ENCODE measurements at places on chromosomes 4 and X.

- no peak for DNase-seq
These were observed 512 bp upstream of the TMEM131L start for GRCh38 chr4:153465615-153466080.

DNA sequence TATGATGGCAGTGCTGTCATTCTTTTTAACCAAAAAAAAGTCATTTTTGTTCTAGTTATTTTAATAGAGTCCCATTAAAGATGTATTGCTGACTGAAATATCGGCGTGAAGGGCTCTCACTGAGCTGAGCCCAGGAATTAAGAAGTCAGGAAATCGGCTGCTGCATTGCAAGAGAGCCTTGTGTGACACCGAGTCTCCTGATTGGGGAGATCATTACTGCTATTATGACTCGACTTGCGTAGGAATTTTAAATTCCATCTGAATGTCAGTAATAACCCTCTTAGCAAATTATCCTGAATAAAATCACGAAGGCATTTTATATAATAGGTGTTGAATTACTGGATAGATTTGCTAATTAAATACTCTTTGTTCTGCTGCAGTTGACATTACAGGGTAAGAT is 111.5 kb downstream of the POLA1 start:
- no peak for DNase-seq

- DNase-seq = no peak
These were observed 161.2 kb upstream of the FRG1 start for GRCh38 chr4:189779281-189779980.

DNA sequence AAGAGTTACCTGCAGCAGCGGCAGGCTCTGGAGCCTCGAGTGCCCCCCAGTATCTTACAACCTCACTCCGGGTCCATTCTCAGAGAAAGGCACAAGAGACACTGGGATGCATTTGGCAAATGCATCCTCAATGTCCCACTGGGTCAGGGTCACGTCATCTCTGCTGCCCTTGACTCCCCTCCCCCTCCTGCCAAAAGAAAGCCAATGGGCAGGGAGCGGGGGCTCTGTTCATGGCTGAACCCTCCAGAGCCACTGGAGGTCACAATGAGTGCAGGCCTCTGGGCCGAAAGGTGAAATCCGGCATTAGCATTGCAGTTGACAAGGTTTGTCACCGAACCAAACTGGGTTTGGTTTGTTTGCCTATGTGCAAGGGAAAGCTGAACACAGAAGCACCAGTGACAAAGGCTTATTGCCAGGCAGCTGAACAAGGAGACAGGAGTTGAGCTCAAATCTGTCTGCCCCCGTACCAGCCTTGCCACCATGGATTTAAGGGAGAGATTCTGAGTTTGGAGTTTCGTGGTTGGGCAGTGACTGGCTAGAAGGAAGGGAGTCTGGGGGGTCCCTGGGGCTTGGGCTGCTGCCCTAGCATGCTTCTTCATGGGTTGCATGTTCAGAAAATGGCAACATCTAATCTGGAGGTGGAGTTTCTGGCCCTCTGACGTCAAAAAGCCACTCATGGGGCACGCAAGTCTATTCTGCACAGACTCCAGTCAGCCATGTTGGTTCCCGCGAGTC is 64.3 kb downstream of the HTRA3 start:
- no peak for DNase-seq

DNA sequence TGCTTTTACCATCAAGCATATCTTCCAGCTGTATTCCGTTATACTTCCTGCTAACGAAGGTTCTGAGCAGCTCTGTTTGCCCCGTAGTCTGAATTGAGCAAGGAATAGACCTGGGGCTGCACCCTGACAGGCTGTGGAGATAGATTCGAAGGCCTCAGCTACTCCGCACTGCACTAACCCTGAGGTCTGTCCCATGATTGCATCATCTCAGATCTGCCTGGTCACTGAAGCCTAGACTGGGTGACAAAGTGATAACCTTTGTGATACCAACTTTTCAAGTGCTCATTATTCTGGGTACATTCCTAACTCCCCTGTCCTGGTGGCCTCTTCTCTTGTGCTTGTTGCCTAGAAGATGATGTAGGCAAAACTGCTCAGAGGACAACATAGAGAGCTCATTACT is 29.9 kb upstream of the PGRMC1 start:
- no peak for DNase-seq

- DNase-seq = no peak
These were observed 12.8 kb upstream of the XIAP start for GRCh38 chrX:123847056-123847455.

DNA sequence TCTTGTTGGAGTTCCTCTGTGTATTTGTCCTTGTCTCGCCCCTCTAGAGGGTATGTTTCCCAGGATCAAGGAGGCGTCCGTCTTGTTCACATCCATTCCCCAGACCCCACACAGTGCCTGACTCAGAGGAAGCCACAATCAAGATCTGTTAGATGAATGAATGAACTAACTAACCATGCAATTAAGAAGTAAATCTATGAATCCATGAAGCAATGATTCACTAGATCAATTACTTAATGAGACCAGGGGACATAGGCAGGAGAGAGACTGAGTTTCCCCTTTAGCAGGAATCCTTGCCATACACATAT is 11.9 kb downstream of the BLOC1S4 start:
- DNase-seq = no peak

- DNase-seq = no peak
These were observed 52.9 kb downstream of the MAP7D2 start for GRCh38 chrX:20063716-20064351.

DNA sequence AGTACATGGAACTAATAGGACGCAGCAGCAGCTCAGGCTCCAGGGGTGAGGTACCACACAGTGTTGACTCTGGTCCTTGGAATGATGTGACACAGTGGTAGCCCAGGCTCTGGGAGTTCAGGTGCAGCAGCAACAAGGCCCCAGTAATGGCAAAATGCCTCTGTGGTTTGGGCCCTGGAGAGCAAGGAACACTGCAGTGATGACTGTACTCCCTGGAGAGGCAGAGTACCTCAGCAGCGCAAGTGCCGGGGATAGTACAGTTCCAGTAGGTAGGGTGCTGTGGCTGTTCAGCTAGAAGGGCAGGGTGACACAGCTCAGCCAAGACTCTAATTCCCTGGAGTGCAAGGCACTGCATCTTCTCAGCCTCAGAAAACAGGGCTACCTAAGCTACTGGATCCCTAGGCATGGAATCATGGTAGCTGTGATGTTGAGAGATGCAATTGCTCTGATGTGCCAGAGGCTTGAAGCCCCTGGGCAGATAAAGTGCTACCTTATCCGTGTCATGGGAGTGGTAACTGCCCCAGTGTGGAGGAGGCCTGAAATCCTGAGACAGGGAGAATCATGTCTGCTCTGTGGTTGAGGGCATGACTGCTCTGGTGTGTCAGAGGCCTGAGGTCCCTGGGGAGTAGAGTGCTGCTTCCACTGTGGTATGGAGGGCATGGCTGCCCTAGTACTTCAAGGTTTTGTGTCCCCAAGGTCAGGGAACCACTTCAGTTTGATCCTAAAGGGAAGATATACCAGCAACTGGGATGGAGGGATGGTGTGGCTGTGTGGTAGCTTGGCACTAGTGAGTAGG is 55.2 kb downstream of the AREG start:
- no peak for DNase-seq

- no peak for DNase-seq
These were observed 5.0 kb downstream of the IRAK1 start for GRCh38 chrX:154014429-154015380.

- no peak for DNase-seq
These were observed 237.0 kb downstream of the MGST2 start for GRCh38 chr4:139902321-139903320.

DNA sequence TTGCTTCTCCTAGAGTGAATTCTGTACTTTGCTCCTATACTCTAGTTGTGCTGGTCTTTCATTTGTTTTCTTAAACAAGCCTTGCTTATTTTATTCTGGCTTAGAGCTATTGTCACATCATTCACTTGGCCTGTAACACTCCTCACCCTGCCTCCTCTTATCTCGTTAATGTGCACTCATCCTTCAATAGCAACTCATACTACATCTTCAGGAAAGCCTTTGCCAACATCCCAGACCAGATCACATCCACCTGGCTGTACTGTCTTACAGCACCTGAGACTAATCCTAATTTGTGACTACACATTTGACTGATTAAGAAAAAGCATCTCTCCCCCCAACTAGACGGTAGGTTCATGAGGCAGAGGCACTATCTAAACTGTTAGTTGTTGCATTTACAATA is 80.8 kb downstream of the SLC7A11 start:
- DNase-seq = no peak

GRCh38 chr4:158938220-158939044 is 164.4 kb upstream of the RAPGEF2 start:
- DNase-seq = peak; percentile 45

- no peak for DNase-seq
These were observed 4.5 kb downstream of the CHRDL1 start for GRCh38 chrX:110791071-110791470.

- no peak for DNase-seq
These were observed 841.9 kb downstream of the TRAM1L1 start for GRCh38 chr4:116243431-116243830.

- no peak for DNase-seq
These were observed 95.8 kb downstream of the IQCM start for GRCh38 chr4:149719806-149720205.

- no peak for DNase-seq
These were observed 521.9 kb downstream of the FAT4 start for GRCh38 chr4:125836597-125837195.

DNA sequence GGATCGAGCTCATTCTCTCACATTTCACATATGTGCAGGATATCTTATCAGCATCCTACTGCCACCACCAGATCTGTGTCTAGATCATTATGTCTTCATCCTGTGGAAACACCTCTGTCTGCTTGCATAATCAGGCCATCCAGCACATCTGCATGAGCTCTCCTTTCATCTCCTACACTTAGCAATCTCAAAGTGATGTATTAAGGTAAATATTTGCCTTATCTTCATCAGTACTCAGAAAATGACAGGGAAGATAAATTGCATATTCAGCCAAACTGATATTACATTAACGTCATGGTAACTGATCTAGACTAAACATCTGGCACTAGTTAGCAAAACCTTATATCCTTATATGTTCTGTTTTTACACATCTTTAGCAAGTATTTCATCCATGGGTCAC is 207.3 kb upstream of the PABPC4L start:
- no peak for DNase-seq

DNA sequence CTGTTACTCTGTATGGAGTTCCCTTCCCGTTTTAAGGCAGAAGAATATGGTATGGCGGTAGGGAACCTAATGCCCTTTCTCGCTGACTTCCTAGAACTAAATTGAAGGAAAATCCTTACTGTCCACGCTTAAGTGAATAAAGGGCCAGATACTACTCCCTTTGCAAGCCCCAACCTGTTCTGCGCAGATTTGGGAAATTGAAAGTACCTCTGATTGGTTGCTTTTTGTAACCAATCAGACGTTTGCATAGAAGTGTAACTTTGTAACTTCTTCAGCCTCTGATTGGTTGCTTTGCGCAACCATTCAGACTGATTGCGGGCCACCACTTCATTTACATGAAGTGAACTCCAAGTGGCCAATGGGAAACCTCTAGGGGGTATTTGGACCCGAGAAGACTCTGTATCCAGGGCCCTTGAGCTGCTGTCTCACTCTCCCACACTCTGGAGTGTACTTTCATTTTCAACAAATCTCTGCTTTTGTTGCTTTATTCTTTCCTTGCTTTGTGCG is 1.2 kb upstream of the TMEM33 start:
- no peak for DNase-seq

- DNase-seq = no peak
These were observed 6.8 kb downstream of the PTCHD1 start for GRCh38 chrX:23341452-23341851.

DNA sequence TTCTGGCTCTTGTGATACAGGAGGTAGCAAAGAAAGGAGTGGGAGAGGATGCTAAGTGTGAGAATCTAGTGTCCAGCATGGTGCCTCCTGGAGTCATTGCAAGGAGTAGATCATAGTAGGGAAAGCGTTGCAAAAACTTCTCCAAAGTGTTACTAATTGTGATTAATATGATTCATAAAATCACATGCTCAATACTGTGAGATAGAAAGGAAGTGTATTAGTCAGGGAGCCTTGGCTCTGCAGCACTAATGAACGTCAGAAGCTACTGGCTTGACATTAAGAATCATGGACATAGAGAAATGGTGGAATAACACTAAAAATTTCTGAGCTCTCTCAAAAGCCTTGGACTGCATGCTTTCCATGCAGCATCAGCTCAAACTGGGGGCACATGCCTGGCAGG is 299.1 kb downstream of the EVC2 start:
- DNase-seq = no peak

GRCh38 chr4:74054483-74055047 is 16.1 kb upstream of the CXCL3 start:
- no peak for DNase-seq

DNA sequence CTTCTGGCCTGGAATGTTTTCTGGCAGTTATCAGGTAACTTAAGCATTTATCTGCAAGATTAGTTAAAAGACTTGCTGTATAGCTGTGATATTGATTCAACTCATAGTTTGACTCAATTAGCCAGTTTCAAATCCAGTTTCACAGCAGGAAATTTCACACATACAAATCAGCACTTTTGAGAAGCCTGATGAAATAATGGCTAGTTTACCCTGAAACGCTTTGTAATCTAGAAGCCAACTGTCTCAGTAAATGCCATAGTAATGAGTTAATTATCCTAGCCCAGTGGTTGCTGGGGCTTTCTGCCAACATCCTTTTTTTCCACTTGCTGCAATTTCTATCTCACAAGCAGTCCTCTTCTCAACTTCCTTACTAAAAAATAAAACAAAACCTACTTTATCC is 53.1 kb downstream of the ARHGEF38 start:
- DNase-seq = peak; percentile 7

GRCh38 chrX:92247076-92247475 is 467.9 kb downstream of the PCDH11X start:
- DNase-seq = no peak

DNA sequence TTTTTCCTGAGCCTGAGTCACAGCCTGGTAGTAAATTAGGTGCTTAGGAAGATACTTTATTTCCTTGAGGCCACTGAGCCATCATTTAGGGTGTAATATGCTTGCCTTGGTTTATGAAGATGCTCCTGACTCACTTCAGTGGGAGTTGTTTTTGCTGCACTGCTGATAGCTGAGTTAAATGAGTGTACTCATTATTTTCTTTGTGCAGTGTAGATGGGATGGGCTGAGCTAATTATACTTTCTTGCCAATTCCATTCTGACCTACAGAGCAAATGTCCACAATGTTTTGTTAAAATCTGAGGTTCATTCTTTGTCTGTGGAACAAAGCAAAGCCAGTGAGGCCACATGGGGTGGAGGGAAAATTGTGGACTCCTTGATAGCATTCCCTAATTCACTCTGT is 60.0 kb downstream of the FGF13 start:
- no peak for DNase-seq

- DNase-seq = no peak
These were observed 814 bp upstream of the LOC101059915 start for GRCh38 chrX:71666240-71667223.

Data from GM04504 (cell line).